Mucosa of gallbladder (tissue), 1 donor: ENCODE measurements at places on chromosomes 12 and 14.

GRCh38 chr14:86823581-86823980 lies 1169.4 kb downstream of the GALC start:
- no peak for DNase-seq

DNA sequence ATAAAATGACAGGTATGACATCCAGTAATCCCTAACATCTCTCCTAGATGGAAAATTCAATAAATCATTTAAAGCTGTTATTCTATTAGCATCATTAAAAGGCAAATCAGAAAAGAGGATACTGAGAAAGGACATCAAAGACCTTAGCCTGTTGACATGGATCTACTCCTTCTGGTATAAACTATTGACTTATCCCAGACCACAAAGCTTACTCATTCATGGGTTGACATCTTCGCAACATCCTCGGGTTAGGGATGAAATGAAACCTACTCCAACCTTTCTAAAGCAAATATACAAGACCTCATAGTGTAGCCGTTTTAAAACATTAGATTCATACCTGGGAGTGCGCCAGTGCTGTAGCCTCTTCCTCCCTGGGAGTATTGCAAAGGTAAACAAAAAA lies 191.5 kb upstream of the BTG1 start:
- DNase-seq = no peak

DNA sequence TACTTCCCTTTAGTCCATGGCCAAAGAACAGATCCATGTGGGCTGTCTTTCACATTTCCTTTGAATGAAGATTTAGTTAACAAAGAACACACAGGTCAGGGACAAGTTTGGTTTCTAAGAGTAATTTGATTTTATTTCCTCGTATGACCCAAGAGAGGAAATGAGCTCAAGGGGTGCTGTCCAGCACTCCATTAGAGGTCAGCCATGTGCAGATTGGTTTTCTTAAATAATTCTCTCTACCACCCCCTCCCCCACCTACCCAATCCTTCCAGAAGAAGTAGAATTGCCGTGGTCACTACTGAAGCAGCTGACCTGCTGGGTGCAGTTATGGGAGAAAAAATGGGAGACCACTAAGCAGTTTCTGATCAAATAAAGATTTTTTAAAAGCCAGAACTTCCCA lies 13.9 kb upstream of the OAS1 start:
- DNase-seq = no peak

GRCh38 chr14:104563742-104564615 lies 15.6 kb upstream of the C14orf180 start:
- peak; percentile 68 for DNase-seq

DNA sequence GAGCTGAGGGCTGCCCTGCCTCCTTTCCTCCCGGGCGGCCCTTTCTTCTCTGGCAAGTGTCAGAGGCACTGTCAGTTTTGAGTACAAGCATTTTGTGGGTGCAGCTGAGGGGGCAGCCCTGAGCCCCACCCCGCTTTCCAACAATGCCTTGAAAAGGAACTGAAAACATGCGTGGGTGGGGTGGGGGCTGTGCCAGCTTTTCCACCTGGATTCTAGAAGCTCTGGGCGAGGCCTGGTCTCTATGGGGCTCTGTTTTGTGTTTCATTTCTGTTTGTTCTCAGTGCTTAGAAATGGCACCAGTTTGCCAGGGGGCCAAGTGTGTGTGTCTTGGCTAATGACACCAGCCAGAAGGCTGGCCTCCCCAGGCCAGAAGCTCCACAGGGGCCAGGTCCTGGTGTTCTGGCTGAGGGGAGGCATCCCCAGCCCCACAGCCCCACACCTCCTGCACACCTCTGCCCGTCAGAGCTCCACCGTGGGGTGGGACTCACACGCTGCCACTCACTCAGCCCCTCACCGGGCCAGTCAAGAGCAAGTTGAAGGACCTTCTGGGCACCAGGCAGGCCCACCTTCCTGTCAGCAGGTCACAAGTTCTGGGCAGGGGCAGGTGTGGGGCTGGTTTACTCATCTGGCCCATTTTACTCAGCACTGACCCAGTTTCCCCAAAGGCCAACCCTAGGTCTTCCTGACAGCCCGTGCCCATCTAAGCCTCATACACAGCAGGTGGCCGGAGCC lies 155.1 kb downstream of the CALM1 start:
- no peak for DNase-seq

GRCh38 chr14:59208224-59208814 lies 19.9 kb downstream of the DAAM1 start:
- no peak for DNase-seq

GRCh38 chr12:29627221-29627620 lies 129.7 kb upstream of the OVCH1 start:
- no peak for DNase-seq

DNA sequence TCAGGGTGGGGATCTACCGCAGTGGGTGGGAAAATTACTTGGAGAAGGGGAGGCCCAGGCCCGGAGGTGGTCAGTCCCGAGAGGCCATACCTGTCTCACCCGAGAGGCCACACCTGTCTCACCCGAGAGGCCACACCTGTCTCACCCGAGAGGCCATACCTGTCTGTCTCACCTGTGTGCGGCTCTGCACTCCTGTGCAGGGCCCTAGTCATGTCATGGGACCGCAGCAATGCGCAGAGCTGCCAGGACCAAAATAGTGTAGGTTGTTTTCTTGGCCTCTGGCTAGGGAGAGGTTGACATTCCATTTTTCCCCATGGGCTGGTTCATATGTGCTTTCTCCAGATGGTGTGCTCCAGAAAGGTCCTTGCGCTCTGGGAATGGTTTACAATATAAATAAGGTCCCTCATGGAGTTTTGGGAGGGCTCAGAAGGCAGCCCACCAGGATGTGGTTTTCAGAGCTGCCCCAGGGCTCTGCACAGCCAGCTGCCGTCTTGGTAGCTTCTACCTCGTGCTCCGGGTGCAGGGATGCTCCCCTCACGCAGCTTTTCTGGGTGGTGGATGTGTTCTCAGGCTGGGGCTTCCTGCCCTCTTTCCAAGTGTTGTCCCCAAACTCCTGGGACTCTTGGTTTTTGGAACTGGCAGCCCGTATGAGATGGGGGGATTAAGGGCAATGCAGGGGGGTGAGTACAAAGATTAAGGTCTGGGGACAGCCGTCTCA lies 58.2 kb downstream of the CACNA1C start:
- no peak for DNase-seq

- peak; percentile 57 for DNase-seq
Measured at GRCh38 chr14:31934767-31935266, 142.3 kb upstream of the ARHGAP5 start.

DNA sequence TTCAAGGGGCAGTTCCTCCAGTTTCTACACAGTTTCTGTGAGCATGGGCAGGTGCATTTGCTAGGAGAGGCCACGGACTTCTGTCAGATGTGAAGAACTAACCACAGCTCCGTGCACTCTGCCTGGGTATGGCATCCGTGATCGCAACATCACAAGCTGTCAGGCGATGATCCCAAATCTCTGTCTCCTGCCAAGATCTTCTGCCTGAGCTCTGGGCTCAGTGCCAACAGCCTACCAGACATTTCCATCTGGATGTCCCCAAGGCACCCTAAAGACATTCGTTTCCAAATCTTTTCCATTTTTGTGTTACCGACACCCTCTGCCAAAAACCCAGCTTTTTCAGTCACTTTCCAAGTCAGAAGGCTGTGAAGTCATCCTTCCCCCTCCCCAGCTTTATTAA lies 292.1 kb downstream of the GLT1D1 start:
- no peak for DNase-seq
